ENCODE measurements at places on chromosomes 7 and 10.
A peak's percentile ranks its signal among the peaks of the same experiment; 100 is the strongest.

DNA sequence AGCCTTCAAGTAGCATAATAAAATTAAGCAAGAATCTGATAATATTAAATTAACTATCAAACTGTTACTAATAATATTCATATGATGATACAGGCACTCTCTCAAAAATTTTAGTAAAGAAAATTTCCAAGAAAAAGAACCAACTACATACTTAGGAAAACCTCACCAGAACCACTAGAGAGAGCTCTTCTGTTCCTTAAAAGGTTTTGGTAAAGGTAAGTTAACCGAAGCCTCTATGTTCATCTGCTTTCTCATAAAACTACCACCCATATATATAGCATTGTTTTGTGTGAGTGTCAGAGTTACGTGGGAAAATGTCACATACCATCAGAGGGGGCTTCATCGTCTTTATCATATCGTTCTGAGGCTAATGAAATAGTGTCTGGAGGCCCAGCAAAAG, 20.7 kb downstream of the SKAP2 start:
- DNase-seq: no peak

DNA sequence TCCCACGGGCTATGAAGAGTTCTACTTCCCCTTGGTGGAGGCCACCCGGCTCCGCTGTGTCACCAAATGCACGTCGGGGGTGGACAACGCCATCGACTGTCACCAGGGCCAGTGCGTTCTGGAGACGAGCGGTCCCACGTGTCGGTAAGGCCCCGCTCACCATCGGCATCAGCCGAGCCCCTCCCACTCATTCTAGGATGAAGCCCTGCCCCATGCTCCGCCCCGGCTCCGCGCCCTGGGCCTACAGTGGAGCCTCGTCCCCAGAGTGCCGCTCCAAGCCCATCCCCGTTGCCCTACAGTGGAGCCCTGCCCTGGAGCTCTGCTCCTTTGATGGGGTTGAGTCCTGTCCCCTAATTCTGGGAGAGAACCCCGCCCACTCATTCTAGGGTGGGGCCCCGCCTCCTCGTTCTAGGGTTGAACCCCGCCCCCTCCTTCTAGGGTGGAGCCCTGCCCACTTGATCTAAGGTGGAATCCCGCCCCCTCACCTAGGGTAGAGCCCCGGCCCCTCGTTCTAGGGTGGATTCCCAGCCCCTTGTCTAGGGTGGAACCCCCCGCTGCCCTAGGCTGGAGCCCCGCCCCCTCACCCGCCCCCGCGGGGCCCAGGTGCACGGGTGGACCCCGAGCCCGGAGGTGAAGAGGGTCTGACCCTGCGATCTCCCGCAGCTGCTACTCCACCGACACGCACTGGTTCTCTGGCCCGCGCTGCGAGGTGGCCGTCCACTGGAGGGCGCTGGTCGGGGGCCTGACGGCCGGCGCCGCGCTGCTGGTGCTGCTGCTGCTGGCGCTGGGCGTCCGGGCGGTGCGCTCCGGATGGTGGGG, 3.4 kb upstream of the MUC12 start:
- peak; percentile 63 for DNase-seq

- DNase-seq: no peak
Measured at GRCh38 chr7:73891178-73891885, 30.4 kb downstream of the TMEM270 start.

DNA sequence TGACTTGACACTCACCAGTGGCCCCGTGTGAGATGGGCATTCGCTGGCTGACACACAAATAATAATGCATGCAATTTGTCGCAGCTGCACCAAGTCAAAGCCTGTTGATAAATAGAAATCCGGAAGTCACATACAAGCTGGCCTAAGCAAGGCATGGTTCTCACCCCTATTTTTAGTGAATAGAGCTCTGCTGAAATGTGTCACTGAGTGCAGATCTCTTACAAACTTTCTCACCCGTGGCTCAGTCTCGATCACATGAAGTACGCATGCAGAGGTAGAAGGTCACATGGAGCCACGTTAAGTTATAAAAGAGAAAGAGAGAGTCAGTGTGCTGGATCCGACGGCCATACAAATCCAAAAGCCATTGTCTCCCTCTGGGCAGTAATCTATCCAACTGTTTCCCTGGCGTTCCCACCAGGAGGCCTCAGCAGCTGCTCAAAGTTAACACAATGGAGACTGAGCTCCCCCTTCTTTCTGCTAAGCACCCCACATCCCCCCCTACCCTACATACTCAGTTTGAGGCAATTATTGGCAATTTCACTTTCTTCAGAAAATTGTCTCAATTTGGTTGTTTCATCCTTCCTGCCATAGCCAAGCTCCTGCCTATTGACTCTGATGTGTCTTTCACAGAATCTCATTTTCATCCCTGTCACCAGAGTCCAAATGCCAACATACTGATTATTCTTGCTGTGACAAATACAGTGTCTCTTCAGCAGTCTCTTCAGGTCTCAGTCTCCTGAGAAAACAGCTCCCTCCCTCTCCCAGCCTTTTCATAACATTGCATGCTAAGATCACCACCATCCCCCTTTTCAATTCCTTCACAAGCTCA, 473.3 kb upstream of the NRP1 start:
- no peak for DNase-seq

GRCh38 chr7:3969286-3969685, 668.2 kb downstream of the SDK1 start:
- no peak for DNase-seq

- no peak for DNase-seq
Measured at GRCh38 chr10:125534515-125534914, 148.4 kb downstream of the TEX36 start.

DNA sequence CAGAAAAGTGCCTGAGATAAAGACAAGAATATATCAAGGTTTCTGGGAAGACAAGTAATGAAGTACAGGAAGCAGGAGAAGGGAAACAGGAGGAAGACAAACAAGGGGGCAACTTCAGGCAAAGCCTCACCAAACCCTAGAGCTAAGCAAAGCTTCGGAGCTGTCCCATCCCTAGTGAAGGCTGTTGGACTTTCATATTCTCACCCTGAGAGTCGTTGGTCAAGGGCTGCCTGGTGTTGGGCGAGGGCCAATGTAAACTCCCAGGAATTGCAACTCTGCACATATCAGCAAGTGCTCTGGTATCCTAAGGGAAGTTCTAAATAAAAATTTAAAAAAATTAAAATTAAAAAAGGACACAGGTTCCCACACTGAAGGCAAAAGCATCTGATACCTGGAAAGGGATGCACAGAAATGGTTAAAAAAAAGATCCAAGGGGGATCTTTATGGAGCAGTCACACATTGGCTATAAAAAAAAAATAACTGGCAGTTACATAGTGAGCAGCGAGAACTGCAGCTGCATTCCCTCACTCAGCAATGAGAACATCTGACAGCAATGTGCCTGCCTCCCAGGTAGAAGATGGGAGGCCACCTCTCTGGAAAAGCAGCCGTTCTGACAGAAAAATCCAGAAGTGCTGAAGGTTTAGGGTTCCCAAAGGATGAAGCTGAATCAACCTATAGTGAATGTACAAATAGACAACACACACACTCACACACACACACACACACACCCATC, 304.7 kb downstream of the WDR11 start:
- no peak for DNase-seq

Measured in T-helper 9 cell (primary cell).